ENCODE measurements at places on chromosomes 5 and 9.

GRCh38 chr9:120397453-120397852 lies 182.5 kb downstream of the CDK5RAP2 start:
- no peak for DNase-seq

DNA sequence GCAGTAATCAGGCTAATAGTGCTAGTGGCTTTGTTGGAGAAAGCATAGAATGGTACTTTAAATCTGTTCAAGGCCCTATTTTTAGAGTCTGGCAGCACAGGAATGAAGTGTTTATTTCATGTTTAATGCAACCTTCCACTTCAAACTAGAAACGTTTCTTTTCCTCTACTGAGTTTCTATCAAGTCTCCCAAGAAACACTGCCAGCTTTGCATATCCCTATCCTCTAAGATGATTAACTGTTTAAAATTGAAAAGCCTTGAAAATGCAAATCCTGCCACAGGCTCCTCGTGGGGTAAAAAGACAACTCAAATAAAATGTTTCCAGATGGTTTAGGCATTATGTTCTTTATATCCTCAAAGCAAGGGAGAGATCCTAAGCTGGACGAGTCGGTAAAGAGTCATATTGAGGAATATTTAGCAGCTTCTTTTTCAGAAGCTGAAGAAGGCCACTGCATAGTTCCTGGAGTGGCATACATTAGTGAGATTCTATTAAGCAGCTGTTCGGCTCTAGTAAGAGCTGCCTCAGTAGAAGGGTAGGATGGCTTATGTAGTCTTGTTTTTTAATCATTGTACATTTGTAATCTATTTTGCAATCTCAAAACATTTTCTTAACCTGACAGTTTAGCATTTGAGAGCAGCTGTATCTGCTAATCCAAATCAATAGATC lies 251.2 kb downstream of the CHSY3 start:
- DNase-seq = no peak

- no peak for DNase-seq
Observed at GRCh38 chr5:9056046-9056445, 489.8 kb downstream of the SEMA5A start.

DNA sequence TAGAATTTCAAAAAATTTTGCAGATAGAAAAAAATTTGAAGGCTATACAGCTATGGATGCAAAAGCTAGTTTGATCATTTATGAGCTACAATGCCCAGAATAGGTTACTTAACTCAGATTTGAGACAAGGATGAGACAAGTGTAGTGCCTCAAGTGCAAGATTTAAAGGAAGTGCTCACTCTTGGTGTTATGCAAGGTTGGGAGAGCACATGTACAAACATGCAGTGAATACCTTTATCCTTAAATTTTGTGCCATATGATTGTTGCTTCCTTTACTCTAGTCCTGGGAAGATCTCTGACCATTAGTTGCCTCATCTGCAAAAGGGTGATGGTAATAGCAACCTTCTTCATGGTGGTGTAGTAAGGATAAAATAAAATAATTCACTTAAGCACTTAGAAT lies 31.7 kb upstream of the PPP2R2B start:
- DNase-seq = no peak

DNA sequence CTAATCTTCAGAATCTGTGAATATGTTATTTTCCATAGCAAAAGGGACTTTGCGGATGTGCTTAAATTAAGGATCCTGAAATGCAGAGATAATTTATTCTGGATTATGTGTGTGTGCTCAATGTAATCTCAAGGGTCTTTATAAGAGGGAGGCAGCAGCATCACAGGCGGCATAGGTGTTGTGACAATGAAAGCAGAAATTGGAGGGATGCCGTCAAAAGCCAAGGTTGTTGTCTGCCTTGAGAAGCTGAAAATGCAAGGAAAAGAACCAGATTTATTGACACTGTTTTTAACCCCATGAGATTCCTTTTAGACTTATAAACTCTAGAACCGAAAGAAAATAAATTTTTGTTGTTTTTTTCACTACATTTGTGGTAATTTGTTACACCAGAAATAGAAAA lies 948.5 kb downstream of the TLE4 start:
- DNase-seq = no peak

- no peak for DNase-seq
Observed at GRCh38 chr5:14123974-14124482, 19.1 kb upstream of the TRIO start.
